ENCODE measurements at places on chromosomes 5 and 9.

GRCh38 chr9:123312306-123312877 lies 43.6 kb upstream of the CRB2 start:
- no peak for DNase-seq

GRCh38 chr9:109624896-109625295 lies 126.8 kb upstream of the PTPN3 start:
- no peak for DNase-seq

DNA sequence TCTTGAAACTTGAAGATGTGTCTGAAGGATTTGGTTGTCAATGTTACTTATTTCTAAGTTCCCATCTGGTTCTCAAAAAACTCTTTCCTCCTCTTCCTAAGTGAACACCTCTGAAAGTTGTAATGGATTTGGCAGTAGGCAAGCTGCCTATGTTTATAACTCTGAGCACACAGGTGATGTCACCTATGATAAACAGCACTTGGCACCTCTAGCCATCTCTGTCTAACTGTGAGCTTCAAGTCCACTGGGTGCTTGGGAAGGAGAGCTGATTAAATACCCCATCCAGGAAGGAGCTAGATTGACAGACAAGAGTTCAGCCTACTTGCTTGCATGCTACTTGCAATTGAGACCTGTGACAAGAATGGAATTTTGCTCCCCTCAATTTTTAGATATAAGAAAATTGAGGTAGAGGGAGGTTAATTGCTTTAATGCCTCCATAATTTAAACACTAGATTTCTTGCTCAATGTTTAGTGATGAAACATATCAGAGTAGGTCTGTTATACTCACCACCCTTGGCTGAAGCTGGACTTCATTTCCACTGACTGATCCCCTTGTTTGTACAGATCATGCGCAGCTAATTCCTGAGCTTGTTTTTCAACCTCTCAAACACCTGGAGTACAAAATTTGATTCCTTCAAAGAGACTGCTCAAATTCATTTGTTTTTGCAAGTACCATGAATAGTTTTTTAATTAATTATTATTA lies 49.9 kb downstream of the PDE4D start:
- DNase-seq = no peak

DNA sequence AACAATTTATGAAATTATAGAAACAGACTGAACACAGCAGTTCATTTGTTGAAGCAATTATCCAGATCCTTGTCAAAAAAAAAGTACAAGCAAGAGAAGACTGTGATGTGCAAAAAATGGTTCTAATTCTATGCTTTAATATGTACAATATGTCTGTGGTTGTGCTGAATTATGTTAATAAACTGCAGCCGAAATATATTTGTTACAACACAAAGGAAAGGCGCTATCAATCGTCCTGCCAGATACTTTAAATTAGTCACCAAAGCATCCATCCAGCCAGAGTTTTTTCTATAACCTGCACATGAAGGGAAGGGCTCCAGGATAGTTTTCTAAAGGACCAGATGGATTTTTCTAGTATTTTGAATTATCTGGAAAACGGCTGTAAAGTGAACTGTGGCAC lies 259.5 kb downstream of the BNC2 start:
- DNase-seq = no peak

DNA sequence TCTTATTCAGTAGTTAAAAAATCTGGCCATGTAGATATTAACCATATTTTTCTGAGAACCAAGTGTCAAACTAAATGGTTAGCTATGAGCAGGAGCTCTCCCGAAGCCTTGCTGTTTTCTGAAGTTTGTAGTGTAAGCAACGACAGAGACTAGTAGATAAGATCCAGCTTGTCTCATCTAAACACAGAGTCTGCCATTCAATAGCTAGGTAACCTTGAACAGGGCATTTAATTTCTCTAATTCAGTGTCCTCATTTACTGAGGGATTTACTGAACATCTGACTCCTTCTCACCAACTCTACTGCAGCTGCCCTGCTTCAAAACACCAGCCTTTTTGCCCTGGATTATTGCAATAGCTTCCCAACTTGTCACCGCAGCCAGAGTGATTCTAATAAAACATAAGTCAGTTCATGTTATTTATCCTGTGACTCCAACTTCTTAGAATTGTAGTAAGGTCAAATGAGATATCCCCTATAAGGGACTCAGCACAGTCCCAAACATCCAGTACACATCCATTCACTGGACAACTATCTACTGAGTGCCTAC lies 337.0 kb downstream of the PLK2 start:
- DNase-seq = no peak

DNA sequence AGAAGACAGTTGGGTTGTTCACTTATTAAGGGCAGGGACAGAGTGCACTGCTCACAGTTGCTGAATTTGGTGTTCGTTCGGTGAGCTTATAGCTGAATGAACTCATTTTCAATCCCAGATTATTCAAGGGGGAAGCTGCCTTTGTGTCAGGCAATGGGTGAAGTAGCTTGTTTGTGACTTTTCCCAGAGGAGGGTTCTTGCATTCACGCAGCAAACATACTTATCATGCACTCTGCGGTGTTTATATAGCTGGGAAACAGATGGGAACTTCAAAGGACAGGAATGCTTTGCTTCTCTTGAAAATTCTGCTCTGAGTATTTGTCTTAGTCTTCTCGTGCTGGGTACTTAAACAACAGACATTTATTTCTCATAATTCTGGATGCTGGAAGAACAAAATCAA lies 64.7 kb upstream of the ABCA1 start:
- DNase-seq = no peak

DNA sequence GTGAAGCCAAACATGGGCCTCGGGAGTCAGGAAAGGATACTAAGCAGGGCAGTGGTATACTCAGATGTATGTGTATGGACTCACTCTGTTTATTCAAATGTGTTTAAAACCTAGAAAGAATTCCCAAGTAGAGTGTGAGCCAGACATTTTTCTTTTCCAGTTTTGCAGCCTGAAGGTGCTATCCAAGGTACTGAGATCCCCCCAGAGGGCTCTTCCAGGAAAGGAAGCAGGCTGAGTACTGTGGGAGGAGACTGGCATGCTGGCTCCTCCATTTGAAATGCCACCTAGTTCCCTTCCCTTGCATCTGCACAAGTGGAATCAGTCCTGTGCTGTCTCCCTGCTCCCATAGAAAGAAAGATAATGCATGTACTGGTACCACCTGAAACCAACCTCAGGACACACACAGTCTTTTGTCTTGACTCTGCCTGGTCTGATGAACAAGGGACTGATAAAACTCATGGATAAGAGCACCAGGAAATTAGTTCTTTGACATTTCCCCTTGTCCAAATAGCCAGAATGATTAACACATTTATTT lies 85.9 kb downstream of the HRH2 start:
- no peak for DNase-seq

GRCh38 chr5:85397451-85397850 lies 1012.8 kb upstream of the EDIL3 start:
- DNase-seq = no peak

- DNase-seq = no peak
Observed at GRCh38 chr5:150648294-150649107, 8.0 kb downstream of the SYNPO start.

DNA sequence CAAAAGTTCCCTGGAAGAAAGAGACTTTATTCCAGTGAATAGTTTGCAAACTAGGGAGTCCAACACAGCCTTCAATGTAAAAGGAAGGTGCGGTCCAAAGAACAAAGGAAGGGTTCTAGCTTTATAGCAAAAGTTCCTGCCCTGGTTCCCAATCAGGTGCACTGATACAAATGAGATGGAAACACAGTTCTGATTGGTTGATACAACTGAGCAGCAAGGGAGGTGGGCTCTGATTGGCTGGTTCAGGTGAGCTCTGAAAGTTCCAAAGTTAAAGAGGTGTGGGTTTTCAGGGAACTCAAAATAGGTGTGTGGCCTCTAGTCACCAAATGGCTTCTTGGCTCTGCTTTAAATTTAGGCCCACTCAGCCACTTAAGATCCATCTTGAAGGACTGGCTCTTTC lies 43.1 kb downstream of the P4HA2 start:
- no peak for DNase-seq

GRCh38 chr5:127447827-127448226 lies 69.6 kb upstream of the PRRC1 start:
- DNase-seq = no peak

DNA sequence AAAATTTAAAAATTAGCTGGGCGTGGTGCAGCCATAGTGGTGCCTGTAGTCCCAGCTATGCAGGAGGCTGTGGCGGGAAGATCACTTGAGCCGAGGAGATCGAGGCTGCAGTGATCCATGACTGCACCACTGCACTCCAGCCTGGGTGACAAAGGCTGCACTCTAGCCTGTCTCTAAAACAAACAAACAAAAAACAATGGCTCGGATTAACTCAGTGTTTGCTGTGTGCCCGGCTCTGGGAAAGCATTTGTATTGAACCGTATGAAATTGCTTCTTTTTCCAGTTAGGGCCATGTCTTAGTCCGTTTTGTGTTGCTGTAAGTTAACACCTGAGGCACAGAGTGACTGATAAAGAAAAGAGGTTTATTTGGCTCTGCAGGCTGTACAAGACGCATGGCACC lies 62.6 kb downstream of the CFAP77 start:
- DNase-seq = no peak

GRCh38 chr5:83343299-83343698 lies 128.2 kb upstream of the VCAN start:
- DNase-seq = no peak

DNA sequence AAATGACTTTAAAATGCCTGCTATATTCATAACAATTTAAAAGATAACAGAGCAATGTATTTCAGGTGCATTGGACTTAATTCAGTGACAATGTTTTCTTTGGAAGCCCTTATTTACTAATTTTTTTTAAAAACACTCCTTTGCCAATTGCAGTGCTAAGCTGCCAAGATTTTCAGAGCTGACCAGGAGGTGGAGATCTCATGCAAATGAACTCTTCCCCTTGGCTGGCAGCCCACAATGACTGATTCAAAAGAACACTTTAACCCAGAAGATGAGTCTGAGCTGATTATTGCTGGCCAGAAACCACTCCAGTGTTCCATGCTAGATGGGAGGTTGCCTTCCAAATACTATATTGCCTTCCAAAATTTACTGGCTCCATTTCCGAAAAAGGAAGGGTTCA lies 128.3 kb upstream of the CCNH start:
- DNase-seq = no peak

DNA sequence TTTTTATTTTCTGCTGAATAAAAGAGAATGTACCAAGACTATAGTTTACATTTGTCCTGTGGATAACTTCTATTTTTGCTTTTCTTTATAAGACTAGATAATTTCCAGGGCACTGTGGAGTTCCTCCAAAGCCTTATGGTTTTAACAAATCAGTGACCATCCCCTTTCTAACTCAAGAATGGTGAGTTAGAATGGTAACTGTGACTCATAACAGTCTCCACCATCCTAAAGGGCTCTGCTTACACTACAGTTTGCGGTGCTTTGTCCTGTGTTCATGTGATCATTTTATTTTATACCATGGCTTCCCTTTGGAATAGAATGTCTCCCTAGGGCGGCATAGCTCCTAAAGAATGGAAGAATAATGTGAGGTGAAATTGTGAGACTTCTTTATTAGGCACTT lies 30.2 kb downstream of the WDR36 start:
- DNase-seq = no peak

DNA sequence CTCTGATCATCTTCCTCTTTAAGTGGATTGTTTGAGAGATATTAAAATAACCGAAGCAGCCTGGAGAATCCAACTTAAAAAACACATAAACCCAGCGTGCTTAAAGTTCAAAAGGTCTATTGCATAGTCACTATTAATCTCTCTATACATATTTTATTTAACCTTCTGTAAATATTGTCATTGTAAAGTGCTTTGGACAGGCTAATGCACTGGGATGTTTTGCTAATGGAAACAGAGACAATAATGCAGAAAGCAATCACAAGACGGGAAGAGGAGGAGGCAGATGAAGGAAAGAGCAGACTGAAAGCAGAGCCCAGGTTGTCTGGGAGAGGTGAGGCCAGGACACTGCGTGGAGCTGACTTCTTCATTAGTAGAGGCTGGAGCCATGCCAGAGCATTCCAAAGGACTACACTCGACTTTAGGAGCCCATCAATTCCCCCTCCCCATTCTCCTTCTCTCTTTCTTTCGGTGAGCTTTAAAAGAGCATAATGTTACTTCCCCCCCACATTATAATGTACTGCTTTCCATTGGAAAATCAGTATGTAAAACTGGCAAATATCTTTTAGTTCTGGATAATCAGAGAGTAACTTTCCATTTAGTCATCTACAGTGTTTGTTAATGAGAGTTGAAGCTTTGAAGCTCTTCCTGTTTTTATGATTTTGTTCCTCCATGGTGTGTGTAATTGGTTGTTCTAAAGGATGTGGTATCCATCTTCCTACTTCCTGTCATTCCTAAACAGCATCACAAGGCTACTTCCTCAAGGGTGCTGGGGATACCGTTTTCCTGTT lies 307.3 kb upstream of the MPDZ start:
- DNase-seq = no peak
